H9 (cell line): ENCODE measurements at places on chromosomes 13 and 19.
A peak's percentile ranks its signal among the peaks of the same experiment; 100 is the strongest.

GRCh38 chr13:109704771-109705635, 81.4 kb downstream of the IRS2 start:
- DNase-seq, result no peak

DNA sequence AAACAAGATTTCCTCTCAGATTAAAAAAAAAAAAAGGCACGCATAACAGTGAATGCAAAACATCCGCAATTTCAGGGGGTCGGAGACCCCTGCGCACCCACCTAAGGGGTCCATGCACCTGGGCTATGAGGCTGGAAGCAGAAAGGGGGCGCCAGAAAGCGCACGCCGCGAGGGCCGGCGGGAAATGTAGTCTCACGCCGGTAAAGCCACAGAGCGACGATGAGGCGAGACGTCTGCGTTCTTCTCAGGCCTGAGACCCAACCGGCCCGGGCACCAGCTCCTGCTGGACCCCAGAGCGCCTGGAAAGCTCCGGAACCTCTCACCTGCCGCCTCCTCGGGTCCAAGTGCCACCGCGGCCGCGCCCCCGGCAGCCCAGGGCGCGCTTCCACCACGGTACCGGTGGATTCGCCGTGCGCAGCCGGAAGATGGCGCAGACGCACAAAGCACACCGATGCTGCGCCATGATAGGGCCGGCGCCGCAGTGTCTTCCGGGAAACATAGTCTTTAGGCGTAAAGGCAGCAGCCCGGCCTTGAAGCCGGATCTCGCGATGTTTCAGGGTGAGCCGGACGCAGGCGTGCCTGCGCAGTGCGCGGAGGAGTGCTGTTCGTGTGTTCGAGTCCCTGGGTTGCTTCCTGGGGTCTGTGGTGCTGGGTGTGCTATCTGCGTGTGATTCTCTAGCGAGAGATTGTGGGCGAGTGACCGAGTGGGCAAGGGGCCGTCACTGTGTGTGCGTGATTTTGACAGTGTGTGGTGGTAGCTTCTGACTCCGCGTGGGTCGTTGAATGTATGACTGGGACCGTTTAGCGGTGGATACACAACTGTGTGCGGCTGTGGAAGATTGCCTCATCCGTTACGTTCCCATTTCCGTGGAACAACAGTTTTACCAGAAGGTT, at the start of gene ZNF582:
Gene ZNF582 (minus strand): TSS at position 416 of the 894 bp plus-strand sequence. CDS start 1,782 bp downstream, outside the sequence.
- DNase-seq, result peak; percentile 96

DNA sequence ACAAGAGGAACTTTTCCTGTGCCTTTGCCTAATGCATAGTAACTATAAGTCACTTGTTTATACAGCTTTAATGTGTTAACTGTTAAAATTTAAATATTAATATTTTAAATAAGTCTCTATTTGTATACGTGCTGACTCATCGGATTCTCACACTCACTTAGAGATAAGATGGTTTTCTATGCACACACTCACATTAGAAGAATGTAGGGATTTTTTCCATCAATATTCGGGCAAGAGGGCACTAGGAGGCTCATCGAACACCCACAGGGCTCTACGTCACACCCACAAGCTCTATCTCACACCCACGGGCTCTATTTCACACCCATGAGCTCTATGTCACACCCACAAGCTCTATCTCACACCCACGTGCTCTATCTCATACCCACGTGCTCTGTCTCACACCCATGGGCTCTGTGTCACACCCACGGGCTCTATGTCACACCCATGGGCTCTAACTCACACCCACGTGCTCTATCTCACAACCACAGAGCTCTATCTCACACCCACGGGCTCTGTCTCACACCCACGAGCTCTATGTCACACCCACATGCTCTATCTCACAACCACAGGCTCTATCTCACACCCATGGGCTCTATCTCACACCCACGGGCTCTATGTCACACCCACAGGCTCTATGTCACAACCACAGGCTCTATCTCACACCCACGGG, 73.4 kb downstream of the COL4A2 start:
- DNase-seq, result no peak

GRCh38 chr13:113650275-113650674, 7.7 kb downstream of the ATP4B start:
- DNase-seq, result no peak
